Activated CD8-positive, alpha-beta memory T cell treated with anti-CD3 and anti-CD28 coated beads for 48 hours (primary cell): ENCODE measurements at places on chromosomes 1 and 21.

- no peak for DNase-seq
Measured at GRCh38 chr1:166693673-166694297, 145.5 kb upstream of the POGK start.

DNA sequence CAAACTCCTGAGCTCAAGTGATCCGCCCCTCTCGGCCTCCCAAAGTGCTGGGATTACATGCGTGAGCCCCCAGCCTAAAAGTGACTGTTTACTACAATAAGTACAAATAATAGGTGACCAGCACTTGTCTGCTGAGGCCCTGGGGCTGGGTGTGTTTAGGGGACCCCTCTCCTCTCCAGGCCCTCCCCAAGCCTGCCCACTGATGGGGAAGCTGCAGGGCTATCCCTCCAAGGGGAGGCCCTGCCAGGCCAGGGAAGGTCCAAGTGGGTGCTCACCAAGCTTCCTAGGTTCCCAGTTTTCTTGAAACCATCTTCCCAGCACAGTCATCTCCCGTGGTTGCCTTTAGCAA is 60.7 kb downstream of the H3-3A start:
- DNase-seq: no peak

DNA sequence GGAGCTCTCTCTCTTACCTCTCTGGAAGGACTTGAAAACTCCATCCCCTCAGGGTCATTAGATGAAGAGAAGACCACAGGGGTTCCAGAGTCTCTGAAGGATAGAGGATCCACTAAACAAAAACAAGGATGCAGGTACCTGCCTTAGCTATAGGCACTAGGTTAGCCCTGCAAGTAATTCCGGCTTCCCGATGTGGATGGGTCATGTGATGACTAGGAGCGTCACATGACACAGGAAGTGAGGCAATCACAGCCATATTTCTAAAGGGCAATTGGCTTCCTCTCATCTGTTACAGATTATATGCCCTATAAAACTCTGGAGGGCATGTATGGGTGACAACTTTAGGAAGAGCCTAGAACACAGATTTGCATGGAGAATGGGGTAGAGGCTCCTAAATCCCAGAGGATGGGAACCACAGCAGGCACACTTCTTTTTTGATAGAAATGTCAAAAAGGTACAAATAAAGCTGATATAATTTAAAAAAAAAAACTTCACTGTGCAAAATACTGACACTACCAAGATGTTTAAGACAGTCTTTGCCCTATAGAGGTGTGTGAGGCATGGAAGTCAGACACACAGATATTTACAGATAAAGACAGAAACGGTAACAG is 14.1 kb downstream of the ENTREP3 start:
- DNase-seq: no peak

- DNase-seq: no peak
Measured at GRCh38 chr1:7335224-7335879, 435.7 kb upstream of the VAMP3 start.

- DNase-seq: no peak
Measured at GRCh38 chr1:56477164-56478111, 101.9 kb downstream of the PLPP3 start.

GRCh38 chr1:6241107-6241886 is 2.7 kb upstream of the HES3 start:
- DNase-seq: no peak

DNA sequence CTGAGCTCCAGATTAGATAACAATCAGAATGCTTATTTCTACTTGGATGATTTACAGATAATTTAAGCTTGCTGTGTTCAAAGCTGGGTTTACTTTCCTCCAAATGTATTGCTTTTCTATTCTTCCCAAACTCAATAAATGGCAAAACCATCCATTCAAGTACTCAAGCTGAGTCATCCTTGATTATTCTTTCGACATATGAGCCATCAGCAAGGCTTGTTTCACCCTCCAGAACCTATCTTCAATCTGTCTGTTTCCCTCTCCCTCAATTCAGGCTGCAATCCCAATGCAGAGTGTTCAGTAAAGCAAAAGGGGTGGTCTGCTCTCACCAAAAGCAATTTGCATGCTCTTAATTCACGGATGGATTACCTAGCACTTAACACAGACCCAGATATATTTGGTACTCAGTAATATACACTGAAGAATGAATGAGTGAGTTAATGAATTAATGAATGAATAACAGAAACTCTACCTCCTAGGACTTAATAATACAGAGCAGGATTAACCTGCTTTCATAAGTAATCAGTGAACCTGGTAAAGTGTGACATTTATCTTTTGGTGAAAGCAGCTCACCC is 41.9 kb downstream of the DDR2 start:
- DNase-seq: no peak

DNA sequence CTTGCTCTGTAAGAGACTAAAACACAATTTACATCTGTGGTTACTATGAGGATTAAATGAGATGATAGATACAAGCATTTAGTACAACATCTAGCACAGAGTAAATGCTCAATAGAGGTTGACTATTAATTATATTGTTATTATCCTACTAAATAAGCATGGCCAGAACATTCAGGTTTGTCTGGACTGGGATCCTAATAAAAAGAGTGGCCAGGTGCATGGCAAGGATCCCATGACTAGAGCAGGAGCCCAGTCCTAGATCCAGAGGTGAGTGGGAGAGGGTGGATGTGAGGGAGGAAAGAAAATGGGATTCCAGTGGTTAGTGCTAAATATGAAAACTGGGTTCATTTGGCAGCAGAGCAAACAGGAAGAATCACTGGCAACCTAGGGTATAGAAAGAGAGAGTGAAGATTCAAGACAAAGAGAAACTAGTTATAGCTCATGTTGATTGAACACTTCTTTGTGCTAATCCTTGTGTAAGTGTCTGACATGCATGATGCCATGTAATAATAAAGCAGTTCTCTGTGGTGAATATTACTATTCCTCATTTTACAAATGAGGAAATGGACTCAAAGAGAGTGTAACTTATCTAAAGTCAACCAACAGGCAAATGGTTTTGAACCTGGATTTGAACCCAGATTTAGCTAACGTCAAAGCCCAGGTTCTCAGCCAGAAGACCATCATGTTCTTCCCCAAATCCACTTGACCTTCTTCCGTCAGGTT is 71.1 kb upstream of the FGGY start:
- DNase-seq: no peak

- DNase-seq: no peak
Measured at GRCh38 chr1:117270679-117271078, 60.0 kb upstream of the VTCN1 start.

DNA sequence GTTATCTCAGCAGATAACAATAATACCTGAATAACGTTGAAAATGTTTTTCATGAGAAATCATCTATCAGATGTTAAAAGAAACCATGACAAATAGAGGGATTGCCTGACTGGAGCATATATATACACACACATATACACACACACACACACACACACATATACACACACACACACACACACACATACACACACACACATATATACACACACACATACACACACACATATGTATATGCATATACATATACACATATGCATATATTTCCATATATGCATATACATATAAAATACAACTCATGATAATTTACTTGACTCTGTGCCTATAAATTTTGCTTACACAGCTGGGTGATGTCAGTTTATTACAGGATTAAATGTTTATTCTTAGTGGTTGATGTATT is 847.3 kb upstream of the ADAMTS5 start:
- no peak for DNase-seq

- DNase-seq: no peak
Measured at GRCh38 chr1:198151688-198152087, 5.1 kb upstream of the NEK7 start.

DNA sequence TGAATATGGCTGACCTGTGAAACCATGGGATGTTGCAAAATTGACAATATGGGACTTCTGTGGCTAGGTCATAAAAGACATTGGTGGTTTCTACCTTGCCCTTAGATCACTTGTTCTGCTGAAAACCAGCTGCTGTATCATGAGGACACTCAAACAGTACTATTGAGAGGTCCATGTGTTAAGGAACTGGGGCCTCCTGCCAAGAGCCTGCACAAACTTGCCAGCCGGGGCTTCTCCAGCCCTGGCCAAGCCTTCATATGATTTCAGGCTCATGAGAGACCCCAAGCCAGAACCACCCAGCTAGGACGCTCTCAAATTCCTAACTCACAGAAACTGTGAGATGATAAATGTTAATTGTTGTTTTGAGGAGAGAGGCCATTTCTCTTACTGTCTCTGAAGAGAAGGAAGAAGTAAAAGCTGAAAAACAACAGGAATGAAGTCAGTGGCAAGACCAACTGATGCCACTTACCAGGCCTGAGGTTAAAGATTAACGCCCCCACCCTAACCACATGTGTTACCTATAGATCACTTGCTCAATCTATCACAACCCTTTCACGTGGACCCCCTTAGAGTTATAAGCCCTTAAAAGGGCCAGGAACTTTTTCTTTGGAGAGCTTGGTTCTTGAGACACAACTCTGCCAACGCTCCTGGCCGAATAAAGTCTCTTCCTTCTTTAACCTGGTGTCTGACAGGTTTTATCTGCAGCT is 3.9 kb upstream of the PITHD1 start:
- DNase-seq: no peak

GRCh38 chr1:232440325-232441035 is 189.5 kb downstream of the SIPA1L2 start:
- DNase-seq: no peak

- DNase-seq: no peak
Measured at GRCh38 chr1:193299038-193299437, 112.6 kb upstream of the B3GALT2 start.

DNA sequence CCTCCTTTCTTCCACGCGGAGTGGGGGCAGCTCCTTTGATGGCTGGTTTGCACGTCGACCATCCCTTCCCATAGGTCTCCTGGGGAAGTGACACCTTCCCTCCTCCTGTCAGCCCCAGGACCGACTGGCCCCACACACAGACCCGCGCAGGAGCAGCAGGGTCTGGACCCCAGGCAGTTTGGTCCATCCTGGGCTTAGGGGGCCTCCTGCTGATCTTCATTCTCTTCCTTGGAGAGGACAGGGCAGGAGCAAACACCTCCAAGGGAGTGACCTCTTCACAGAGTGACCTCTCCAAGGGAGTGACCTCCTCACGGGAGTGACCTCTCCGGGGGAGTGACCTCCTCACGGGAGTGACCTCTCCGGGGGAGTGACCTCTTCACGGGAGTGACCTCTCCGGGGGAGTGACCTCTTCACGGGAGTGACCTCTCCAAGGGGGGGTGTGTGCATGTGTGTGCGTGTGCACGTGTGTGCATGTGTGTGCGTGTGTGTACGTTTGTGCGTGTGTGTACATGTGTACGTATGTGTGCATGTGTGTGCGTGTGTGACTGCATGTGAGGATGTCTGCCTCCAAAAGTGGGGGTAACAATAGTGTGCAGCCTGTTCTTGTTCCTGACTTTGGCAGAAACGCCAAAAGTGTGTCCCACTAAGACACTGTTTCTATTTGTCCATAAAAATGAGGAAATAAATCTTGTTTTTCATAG is 29.8 kb downstream of the COL6A1 start:
- DNase-seq: no peak

DNA sequence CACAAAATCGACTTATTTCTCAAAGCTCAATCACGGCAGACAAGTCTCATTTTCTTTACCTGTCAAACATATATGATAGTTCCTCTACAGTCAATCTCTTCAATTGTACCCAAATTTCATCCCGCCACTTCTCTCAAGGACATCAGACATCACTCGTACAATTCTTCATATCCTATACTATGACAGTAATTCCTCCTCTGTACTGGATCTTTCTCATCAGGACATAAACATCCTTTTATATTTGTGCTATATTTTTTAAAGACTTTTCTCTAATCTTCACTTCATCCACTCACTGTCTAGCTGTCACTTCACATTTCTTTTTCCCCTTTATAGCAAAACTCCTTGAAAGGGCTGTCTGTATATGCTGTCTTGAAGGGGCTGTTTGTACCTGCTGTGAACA is 419.1 kb upstream of the NR5A2 start:
- DNase-seq: no peak

DNA sequence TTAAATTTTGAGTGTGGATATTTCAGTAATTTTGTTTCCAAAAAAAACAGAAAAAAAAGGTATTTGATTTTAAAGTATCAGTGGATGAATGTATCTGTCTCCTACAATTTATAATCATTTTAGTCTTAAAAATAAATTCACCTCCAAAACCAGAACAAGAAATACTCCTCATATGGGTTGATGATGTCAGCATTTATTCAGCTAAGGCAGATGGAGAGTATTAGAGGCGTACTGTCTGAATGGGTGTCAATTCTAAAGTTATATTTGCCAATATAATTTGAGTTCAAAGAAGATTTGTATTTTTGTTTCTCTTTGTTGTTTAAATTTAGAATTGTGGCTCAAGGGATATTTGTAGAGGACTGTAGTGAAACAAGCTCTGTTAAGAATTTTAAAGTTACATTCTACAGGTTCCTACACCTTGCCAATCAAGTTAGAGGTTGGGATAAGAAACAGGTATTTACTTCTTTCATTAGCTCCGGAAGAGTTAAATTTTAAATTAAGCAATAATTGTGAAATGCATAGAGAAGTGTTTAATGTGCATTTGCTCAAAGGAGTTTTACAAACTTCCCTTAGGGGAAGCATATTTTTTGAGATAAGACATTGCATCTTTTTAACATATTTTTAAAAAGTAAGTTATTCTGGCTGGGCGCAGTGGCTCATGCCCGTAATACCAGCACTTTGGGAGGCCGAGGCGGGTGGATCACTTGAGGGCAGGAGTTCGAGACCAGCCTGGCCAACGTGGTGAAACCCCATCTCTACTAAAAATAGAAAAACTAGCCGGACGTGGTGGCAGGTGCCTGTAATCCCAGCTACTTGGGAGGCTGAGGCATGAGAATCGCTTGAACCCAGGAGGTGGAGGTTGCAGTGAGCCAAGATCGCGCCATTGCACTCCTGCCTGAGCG is 1.2 kb downstream of the PLA2G4A start:
- DNase-seq: no peak

DNA sequence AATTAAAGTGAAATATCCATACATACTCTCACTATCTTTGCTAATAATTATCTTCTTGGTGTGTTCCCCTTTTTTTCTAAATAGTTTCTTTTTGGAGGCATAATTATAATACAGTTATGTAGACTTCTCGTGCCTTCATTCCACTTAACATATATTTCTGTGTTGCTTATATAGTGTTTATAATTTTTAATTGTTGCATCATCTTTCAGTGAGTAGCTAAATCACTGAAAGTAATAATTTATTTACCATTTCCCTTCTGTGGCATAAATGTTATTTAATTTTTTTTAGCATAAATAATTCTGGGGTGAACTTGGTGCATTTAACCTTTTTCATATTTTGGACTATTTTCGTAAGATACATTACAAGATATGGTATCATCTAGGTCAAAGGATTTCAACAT is 38.3 kb downstream of the SMAP2 start:
- no peak for DNase-seq

GRCh38 chr1:201353186-201353940 is 24.1 kb downstream of the TNNT2 start:
- DNase-seq: no peak

DNA sequence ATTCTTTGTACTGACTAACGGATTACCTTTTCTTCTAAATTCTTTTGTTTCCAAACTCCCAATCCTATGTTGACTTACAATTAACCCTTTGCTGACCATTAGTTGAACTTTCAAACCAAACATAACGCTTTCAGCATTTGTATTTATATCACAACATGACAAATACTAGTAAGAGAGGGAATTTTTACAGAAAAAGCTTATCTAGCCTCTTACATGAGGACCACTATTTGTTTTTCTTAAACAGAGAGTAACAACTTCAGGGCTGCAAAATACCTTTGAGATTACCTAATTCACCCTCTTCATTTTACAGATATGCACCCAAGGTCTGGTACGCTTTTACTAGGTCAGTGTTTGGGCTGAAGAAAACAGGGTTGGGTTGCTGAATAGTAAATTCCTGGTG is 45.0 kb upstream of the CXADR start:
- no peak for DNase-seq
